ENCODE measurements at places on chromosomes 16 and 17. TPM values are rescaled to one million over a fixed set of nuclear protein-coding genes. Genes with fewer than 3 reads are reported as not detected.

DNA sequence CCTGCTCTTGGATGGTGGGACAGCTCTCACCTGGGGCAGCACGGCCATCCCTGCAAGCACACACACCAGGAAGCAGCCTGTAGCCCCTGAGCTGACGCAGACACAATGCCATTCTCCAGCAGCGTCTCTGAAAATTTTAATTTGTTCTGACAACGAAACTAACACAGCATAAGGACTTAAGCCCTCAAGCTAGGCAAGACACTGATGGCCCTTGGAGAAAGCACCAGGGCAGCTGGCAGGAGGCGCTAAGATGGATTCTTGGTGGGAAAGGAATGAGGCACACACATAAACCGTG is 2.7 kb upstream of the LIMD2 start:
- no peak for DNase-seq

DNA sequence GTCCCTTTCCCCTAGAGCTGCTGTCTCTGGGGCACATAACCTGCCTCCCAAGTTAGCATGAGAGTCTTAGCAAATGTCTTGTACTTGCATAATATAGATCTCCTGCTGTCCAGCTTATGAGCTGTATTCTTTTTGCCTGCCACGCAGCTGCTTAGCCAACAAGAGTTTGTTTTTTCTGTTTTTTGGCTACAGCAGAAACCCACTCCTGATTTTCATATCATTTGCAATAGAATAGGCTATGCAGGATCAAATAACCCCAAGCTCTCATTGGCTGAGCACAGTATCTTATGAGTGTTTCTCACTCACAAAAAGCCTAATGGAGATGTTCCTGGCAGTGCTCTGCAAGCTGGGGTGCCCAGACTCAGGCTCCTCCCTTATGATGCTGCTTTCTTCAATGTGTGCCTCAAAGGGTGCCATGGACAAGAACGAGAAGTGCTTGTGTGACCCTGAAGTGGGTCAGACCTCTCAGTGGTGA is 23.1 kb downstream of the B9D1 start:
- DNase-seq, result no peak

The GALR2 gene
- not detected for total RNA-seq

The USP43 gene
- total RNA-seq, result 2.0 TPM

The CIBAR2 gene
- not detected for total RNA-seq

The CACNG1 gene
- total RNA-seq, result 0.32 TPM

The MEIOB gene
- total RNA-seq, result not detected

The MPP3 gene
- 13.8 TPM for total RNA-seq

GRCh38 chr16:55043499-55043898 is 112.8 kb downstream of the IRX5 start:
- DNase-seq, result no peak

- DNase-seq, result no peak
These were observed 54.0 kb downstream of the DUSP14 start for GRCh38 chr17:37543637-37544052.

The KRT23 gene
- not detected for total RNA-seq

DNA sequence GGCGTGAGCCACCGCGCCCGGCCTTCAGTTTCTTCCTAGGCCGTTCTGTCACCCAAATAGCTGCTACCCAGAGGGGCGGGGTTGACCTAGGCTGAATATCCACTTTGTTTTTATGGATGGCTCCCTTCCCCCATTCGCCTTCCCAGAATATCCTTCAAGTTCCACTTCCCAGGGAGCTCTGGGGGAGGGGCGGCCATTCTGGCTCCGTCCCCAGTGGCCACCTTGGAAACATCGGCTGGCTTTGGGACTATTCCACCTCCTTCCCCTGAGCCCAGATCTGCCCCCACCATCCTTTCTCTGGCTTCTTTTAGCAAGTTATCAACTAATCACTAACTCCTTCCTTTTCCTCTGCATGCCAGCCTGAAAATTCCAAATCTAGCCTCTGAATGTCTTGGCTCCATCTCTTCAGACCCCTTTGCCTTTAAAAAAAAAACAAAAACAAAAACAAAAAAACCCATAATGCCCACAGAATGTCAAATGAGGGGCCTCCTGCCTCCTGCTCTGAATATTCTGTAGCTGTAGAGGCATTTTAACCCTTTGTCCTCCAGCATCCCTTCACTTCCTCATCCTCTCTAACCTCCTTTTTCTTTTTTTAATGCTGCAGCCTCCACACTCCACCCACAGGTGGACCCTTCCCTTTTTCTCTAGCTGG is 6.4 kb downstream of the ATP1B2 start:
- DNase-seq, result peak; percentile 71

The TLE7 gene
- total RNA-seq, result not detected

- DNase-seq, result peak; percentile 16
These were observed 134.9 kb downstream of the CCT6B start for GRCh38 chr17:34826332-34826731.

The ASPA gene
- not detected for total RNA-seq

The HBM gene
- total RNA-seq, result not detected

DNA sequence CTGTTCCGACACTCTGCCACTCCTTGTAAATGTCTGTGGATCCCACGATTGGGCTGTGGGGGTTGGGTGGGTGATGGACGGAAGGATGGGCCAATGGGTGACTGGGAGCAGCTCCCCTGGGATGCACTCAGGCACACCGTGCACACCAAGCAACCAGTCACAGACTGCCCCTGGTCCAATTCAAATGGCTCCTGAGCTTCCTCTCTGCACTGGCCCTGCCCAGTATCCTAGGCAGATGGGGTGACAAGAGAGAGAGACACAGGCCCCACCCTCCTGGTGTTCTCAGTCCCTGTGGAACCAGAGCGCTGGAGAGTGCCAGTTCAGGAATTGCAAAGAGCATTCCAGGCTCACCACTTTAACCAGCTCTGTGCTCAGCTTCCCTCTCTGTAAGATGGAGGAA is 32.8 kb downstream of the BEAN1 start:
- no peak for DNase-seq

The EPX gene
- not detected for total RNA-seq

The OR1A1 gene
- not detected for total RNA-seq

The SMPD3 gene
- total RNA-seq, result 3.2 TPM

- peak; percentile 40 for DNase-seq
These were observed 12.5 kb downstream of the GPRC5C start for GRCh38 chr17:74444406-74444805.

DNA sequence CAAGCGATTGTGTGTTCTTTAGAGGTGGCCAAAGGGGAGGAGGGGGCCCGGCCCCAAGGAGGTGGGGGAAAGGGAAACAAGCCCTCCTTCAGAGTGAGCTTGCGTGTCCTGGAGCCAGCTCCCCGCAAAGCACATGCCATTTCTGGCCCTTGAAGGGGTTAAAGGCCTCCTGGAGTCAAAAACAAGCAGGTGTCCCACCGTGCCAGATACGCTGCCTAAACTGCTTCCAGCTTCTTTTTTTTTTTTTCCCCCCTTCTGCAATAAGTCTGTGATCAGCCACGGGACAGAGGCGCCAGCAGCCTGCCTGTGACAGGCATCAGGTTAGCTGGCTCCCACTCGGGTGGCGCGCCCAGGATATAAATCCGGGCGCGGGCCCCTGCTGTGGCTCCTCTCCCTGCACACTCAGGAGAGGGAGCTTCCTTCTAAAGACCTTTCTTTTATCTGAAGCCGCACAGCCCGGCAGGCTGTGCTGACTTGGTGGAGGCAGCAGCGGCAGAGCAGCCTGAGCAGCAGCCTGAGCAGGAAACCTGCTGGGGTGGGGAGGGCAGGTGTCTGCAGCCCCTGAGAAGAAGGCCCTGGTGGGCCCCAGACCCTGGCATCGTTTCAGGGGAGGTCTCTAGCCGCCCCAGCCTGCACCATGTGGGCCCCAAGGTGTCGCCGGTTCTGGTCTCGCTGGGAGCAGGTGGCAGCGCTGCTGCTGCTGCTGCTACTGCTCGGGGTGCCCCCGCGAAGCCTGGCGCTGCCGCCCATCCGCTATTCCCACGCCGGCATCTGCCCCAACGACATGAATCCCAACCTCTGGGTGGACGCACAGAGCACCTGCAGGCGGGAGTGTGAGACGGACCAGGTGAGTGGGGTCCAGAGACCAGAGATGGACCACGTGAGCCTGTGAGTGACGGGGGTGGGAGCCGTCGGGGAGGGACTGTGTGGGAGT is at the start of gene WFIKKN2:
Gene WFIKKN2, plus strand, starts transcription at position 286 of the 934 bp plus-strand sequence. Its CDS starts 352 bp downstream, at position 638.
- DNase-seq, result no peak

DNA sequence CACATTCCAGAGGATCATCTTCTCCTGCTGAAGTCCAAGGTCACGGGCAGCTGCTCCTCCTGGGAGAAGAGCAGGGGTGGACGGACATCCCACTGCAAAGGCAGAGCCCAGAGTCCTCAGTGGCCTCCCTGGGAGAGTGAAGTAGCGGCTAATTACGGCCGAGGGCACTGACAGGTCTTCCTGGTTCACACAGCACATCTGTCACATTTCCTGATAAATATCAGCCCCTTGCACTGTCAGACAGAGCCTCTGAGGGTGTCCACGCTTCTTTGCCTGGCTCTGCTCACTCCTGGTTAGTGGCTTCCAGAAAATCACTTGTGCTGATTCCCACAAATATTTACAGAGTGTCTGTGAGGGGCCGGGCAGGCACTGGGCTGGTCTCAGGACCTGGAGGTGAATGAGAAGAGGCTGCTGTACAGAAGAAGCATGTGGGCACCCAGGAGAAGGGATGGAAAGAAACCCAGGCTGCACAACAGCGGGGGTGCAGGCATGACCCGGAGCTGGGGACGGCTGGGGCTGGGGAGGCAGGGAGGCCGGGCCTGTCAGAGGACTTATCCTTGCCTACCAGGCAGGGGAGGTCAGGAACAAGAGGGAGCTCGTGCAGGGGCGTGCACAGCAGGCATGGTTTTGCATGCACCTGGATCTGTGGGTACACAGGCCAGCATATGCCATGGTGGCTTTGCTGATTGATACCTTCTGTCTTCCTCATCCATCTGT is 258.2 kb upstream of the TNRC6C start:
- no peak for DNase-seq

The BRIP1 gene
- total RNA-seq, result 31.4 TPM

The ARL5C gene
- total RNA-seq, result not detected

The SEPTIN12 gene
- total RNA-seq, result not detected

DNA sequence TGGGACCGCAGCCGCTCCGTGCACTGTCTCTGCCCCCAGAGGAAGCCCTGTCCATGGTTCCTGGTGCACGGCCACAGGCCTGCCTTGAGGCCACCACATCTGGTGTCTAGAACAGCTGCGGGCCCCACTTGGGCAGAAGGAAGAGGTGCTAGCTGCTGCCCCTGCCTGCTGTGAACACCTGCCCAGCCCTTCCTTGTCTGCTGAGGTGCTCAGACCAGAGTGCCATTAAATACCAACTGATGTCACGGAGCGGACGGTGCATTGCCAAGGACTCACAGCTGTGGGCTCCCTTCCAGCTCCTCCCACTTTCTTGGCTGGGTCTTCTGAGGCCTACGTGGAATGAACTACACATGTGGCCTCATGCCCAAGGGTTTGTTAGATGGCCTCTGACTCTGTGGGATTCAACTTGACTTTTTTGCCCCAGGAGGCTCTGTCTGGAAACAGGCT is 146.1 kb downstream of the RAB11FIP4 start:
- DNase-seq, result no peak

- DNase-seq, result no peak
These were observed 39.1 kb downstream of the HOXB1 start for GRCh38 chr17:48491527-48492273.

DNA sequence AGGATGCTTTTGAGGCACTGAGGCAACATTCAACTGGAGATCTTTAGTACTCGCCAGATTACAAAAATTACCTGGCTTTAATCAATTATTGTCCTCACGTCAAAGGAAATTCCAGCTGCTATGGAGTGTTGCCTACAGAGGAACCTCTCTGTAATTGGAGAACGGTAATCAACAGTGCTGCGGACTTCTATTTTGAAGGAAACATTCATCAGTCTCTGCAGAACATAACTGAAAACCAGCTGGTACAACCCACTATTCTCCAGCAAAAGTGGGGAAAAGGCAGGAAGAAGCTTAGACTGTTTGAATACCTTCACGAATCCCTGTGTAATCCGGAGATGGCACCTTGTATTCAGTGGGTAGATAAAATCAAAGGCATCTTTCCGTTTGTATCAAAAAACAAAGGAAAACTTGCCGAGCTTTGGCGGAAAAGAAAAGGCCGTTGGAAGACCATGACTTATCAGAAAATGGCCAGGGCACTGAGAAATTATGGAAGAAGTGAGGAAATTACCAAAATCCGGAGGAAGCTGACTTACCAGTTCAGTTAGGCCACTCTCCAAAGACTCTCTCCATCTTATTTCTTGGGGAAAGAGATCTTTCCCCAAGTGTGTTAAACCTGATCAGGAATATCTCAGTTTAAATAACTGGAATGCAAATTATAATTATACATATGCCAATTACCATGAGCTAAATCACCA is 3.0 kb downstream of the SLC35G3 start:
- DNase-seq, result no peak

The CMTM1 gene
- total RNA-seq, result 18.4 TPM

- no peak for DNase-seq
These were observed 124.8 kb upstream of the RBL2 start for GRCh38 chr16:53309457-53309856.

DNA sequence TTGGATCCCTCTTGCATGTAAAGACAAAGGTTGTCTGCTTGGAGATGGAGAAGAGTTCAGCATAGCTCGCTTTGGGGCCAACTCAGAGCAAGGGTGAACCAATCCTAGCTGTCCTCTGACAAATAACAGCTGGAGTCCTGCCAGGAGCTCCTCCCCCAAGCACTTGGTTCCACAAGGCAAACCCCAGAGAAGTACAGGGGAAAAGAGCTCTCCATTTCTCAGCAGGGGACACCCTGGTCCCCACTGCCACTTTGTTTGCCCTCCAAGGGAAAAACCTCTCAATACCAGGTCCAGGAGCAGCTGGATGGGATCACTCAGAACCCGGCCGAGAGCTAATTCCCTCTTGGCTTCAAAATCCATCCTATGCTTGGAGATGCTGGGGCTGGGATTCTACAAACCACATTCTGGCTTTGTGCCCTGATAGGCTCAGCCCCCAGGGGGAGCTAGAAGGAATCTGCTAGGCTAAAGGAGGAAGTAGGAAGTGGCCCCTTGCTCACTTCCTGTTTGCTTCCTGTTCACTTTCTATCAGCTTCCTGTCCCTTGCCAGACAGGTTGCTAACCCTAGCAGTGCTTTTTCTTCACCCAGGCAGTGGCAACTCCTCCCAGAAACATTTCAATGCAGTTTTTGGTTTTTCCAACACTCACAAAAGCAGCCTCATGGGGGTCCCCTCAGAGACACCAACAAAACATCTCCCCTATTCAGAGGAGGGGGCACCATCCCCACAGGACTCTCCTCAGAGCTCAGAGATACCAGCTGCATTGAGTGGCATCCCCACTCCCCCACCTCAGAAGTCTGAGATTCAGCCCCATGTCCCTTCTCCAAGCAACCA is 30.7 kb downstream of the CDRT4 start:
- no peak for DNase-seq

The KRTAP4-7 gene
- not detected for total RNA-seq

- DNase-seq, result no peak
These were observed 3.3 kb upstream of the CLTC start for GRCh38 chr17:59616253-59616920.

GRCh38 chr16:24645739-24646645 is 83.5 kb upstream of the TNRC6A start:
- DNase-seq, result no peak

- no peak for DNase-seq
These were observed 10.9 kb upstream of the CXCL16 start for GRCh38 chr17:4750606-4751005.

GRCh38 chr17:263271-263670 is 81.8 kb upstream of the DOC2B start:
- DNase-seq, result no peak

GRCh38 chr16:2529061-2529931 is 1.9 kb downstream of the CEMP1 start:
- DNase-seq, result no peak

Data from neural crest cell (in vitro differentiated cells).